ENCODE measurements at places on chromosomes 6 and 20.

- DNase-seq: no peak
Measured at GRCh38 chr6:22001396-22002027, 295.3 kb downstream of the PRL start.

- no peak for DNase-seq
Measured at GRCh38 chr20:42276718-42277602, 658.8 kb upstream of the CHD6 start.

DNA sequence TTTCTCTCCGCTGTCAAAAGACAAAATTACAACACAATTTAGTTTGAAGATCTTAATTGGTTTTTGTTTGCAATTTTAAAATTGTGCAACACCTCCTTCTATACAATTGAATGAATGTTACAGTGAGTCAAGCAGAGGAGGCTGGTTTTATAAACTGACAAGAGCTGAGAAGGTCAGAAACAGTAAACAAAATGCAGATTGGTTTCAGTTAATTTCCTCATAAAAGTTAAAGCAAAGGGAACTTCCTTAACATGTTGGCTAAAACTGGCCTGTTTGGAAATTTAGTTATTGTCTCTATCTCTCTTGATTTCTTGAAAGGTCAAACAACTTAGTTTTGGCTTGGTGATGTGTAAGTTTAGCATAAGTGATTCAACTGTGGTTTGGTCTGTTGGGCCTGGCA is 22.2 kb downstream of the KHDC1L start:
- DNase-seq: no peak

GRCh38 chr6:106177786-106178185 is 91.7 kb downstream of the PRDM1 start:
- no peak for DNase-seq

DNA sequence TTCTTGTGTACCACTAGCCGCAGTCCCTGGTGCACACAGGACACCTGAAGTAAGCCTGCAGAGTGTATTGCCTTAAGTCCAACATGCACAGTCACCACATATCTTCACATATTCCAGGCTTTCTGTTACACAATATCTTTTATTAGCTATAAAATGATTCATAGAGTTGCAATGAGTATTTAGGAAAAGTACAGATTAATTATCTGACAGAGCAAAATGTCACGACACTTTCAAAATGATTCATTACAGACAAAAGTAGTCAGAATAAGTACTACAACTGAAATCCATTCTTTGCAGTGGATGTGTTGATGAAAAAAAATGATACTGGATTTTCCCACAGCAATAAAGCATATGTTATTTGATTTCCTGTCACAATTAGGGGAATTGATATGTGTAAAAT is 199.5 kb upstream of the ASCC3 start:
- no peak for DNase-seq

Data from activated CD4-positive, alpha-beta T cell treated with anti-CD3 and anti-CD28 coated beads, Interleukin-2, Interleukin-4, amounts not matched to agents 100 ng/mL and 50 ng/mL, durations not matched to agents 16 hours and 8 hours (primary cell).